NCI-H1417 treated with DMSO at 0.1 percent for 48 hours (cell line): ENCODE measurements at places on chromosomes 1 and 21.

- no peak for DNase-seq
These were observed 14.1 kb downstream of the DPYD start for GRCh38 chr1:97906567-97907241.

DNA sequence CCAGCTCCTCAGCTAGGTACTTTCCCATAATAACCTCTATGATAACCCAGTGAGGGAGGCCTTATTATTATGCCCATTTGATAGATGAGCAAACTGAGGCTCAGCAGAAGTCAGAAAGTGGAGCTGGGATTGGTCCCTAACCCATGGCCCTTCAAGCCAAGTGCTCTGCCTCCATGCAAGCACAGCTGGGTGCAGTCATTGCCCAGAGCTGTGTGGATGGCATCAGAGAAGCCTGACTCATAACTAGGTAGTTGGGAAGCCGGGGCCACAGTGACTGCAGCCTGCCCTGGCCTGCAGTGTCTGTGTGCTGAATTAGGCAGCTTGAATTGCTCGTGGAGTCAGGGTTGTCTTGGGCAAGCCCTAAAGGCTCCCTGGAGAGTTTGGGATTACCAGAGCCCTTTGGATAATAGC lies 89.9 kb upstream of the SLC2A1 start:
- no peak for DNase-seq

DNA sequence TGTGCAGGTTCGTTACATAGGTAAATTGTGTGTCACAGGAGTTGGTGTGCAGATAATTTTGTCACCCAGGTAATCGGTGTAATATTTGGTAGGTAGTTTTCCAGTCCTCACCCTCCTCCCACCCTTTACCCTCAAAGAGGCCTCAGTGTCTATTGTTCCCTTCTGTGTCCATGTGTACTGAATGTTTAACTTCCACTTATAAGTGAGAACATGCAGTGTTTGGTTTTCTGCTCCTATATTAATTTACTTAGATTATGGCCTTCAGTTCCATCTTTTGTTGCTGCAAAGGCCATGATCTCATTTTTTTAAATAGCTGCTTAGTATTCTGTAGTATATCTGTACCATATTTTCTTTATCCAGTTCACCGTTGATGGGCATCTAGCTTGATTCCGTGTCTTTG lies 87.3 kb downstream of the RPS6KC1 start:
- peak; percentile 25 for DNase-seq

- DNase-seq, result no peak
These were observed 53.3 kb downstream of the TEX35 start for GRCh38 chr1:178566187-178566586.

GRCh38 chr21:44867999-44868700 lies 5.3 kb downstream of the PTTG1IP start:
- no peak for DNase-seq

- no peak for DNase-seq
These were observed 4.1 kb upstream of the LSM10 start for GRCh38 chr1:36401602-36402503.

DNA sequence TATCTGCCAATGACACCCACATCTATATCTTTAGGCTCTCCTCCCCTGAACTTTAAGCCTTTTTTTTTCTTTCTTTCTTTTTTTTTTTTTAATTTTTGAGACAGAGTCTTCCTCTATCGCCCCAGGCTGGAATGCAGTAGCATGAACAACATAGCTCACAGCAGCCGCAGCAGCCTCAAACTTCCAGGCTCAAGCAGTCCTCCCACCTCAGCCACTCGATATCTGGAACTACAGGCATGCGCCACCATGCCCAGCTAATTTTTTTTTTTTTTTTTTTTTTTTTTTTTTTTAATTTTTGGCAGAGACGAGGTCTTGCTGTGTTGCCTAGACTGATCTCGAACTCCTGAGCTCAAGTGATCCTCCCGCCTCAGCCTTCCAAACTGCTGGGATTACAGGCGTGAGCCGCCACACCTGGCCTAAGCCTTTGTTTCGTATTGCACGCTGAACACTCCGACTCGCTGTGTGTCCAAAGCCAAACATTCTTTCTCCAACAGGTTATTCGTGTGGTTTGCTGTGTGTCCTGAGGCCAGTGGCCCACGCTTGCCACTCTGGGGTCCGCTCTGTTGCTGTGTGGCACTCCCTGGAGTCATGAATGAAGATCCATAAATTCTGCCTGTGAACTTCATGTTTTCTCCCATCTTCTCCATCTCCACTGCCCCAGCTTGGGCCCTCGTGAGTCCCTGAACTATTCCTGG lies 119.4 kb downstream of the CAMTA1 start:
- no peak for DNase-seq

- DNase-seq, result no peak
These were observed 14.2 kb upstream of the VN1R5 start for GRCh38 chr1:247241691-247242090.
